ENCODE measurements at places on chromosomes 3 and 15.

GRCh38 chr3:145692751-145693150 is 468.2 kb downstream of the PLOD2 start:
- no peak for DNase-seq

DNA sequence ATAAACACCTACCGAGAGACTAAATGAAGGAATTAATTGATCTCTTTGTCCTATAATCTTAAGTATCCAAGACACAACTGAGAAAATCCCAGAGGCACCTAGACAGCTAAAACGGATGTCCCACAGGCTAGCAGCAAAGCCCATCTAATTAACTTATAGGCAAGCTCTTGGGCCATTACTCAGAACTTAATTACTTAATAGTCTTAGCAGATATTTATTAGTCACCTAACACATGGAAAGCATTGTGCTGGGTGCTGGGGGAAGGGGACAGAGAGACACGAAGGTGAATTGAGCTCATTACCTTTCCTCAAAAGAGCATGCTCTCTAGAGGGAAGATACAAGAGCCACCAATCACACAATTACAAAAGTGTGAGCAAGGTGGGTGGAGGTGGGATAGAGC is 189.8 kb upstream of the PROK2 start:
- DNase-seq, result no peak

GRCh38 chr3:39038165-39038564 is 13.6 kb downstream of the SCN11A start:
- no peak for DNase-seq

GRCh38 chr3:105458518-105459215 is 92.0 kb downstream of the ALCAM start:
- DNase-seq, result no peak

GRCh38 chr15:85723960-85724945 is 70.5 kb downstream of the KLHL25 start:
- DNase-seq, result no peak

GRCh38 chr3:63096248-63097058 is 181.7 kb upstream of the SYNPR start:
- DNase-seq, result no peak

DNA sequence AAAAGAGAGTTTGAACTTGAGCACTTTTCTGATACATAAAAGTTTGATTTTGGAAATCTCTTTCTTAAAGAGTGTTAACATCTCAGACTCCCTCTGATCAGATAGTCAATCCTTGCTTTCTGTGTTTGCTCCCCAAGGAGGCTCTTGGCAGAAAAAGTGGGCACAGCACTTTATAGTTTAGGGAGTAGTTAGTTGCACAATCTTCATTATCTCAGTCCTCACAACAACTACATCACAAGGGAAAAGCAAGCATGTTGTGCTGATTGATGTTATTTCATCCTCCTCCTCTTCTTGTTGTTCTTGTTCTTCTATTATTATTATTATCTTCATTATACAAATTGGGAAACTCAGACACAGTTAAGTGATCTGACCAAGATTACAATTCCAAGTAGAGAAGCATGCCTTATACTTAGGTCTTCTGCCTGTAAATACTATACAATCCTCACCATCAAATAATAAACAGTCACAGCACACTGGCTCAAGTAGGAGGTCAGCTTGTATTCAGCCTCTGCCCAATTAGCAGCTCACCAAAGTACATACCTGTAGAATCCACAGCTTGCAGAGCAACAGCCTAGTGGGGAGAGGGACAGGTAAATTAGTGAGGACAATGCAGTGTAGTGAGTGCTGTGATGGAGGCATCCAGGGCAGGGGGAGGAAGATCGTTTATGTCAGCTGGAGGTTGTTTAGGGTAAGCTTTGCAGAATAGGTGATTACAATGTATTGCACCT is 304.1 kb upstream of the MME start:
- no peak for DNase-seq

DNA sequence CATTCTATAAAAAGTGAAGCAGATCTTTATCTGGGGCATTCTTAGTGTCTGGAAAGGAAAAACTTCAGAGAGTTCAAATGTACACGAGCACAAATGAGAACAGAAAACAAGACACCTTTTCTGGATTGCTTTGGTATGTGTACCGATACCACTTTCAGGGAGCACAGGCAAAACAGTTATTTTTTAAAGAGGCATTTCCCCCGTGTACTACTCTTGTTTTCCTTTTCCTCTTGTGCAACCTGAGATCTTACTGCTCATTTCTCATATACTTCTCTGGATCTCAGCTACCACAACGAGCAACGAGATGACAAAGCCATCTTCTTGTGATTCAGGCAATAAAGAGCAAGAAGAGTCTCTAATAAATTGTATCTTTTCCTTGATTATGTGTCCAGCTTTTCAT is 463.6 kb downstream of the SHQ1 start:
- no peak for DNase-seq

DNA sequence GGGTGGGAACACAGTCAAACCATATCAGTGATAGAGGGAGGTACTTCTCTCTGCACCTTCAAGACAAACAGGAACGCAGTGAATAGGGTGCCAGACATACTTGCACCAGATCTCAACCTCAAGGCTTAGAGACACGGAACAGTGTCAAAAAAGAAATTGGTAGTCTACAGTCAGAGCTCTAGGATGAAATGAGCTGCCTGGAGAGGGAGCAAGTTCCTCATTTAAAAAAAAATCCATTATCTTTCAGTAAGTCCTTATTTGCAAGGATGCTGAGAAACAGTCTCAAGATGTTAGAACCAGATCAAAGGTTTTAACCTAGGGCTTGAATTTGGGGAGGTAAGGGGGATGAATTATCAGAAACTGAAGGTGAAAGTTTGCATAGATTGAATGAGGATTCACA is 20.2 kb upstream of the LMCD1 start:
- no peak for DNase-seq

DNA sequence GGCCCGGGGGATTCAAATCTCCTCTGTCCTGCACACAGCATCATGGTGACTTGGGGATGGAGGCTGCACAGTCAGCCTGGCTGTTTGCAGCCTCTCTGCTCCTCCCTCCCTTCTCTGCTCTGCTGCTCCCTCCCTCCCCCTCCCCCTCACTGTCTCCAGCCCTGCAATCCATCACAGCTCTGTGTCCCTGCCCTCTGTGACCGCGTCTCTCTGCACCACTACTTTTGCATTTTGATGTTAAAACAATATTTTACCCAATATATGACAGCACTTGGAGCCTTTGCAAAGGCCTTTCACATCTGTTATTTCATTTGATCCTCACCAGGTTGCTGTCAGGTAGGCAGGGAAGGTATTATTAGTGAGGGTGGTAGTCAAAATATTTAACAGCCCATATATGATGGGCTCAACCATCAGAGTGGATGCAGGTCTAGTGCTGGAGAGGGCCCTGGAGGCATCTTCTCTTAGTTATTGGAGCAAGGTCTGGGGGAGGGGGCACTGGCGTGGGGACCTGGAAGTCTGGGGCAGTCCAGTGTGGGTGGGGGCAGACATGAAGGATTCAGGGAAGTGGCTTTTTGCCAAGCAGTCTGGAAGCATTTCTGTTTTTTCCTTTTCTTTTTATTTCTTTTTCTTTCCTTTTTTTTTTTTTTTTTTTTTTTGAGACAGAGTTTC is 16.3 kb upstream of the VPS8 start:
- no peak for DNase-seq

DNA sequence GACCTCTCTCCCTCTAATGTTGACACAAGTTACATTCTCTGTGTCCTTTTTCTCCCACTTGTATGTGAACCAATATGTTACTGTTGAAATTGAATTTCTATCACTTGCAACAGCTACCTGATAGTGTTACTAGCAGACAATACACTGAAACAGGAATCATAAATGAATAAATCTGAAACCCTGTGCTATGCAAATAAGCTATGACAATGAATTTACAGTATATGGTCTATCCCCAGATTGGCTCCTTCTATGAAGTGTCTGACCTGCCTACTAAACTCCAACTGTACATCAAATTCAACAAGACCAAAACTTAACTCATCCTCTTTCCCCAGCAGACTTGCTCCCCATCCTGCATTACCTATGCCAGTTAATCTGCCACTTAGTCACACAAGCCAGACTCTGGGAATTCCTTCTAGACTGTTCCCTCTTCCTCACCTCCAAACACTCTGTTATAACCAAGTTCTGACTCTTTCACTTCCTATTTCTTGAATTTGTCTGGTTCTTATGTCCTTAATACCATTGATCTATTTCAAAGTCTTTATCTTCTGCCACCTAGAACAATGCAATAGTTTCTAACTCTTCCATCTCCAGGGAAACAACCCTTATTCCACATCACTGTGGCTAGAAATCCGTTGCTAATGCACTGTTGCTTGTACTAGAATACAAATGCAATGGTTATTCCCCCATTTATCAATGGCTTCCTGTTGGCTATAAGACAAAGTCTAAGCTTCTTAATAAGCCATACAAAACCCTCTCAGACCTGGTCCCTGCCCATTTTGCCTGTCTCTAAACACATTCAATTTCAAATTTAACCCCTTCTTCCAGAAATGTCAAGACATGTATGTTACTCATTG is 13.4 kb upstream of the ZNF639 start:
- DNase-seq, result no peak

DNA sequence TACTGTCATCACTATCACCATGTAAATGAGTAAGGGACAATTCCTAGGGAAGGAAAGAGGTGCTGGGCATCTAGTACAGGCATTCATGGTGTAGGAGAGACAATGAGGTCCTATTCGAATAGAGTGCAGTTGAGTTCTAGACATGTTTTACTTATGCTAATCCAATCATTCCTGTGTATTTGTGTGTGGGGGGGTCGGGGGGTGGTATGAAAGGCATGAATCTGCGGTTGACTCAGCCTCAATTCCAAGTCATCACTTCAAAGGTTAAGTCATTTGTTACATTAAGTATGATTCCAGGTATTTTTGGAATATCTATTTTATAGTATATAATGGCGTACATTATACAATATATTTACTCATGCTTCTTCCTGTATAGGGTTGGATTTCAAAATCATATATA is 163.1 kb upstream of the GALNT15 start:
- no peak for DNase-seq
